ENCODE measurements at places on chromosomes 7 and 10.

GRCh38 chr7:150404172-150404804 is 25.2 kb downstream of the ZNF775 start:
- DNase-seq: no peak

DNA sequence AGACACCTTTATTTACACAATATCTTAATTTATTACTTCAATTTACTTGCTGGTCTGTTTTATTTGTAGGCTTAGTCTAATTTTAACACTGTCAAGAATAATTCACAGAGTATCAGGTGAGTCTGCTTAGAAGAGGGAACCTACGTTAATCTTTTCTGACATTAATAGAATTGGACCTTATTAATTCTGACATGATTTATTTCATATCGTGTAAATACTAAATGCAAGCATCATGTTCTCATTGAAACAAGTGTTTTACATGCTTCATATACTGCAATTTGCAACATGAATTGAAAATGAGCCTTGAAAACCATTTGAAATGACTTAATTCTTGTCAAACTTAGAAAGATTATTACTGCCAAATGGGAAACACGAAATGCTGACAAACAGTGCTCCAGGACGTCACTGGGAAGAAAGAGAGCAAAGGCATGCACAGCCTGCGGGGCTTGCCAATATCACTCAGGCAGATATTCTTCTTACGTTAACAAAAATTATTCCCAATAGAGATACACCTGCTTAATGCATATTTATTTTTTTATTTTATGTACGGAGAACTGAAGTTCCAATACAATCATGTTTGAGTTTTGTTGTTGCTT is 282.0 kb upstream of the AKR1E2 start:
- DNase-seq: no peak

- no peak for DNase-seq
These were observed 65.1 kb upstream of the EBF3 start for GRCh38 chr10:130029209-130029608.

GRCh38 chr10:2620827-2621521 is 446.4 kb upstream of the PFKP start:
- DNase-seq: no peak

GRCh38 chr10:82213784-82214183 is 338.8 kb downstream of the NRG3 start:
- DNase-seq: no peak

- DNase-seq: no peak
These were observed at the start of gene PAX2 for GRCh38 chr10:100744987-100745881. PAX2 (plus strand) TSS chr10:100745582; CDS start chr10:100746261, 679 bp downstream.

DNA sequence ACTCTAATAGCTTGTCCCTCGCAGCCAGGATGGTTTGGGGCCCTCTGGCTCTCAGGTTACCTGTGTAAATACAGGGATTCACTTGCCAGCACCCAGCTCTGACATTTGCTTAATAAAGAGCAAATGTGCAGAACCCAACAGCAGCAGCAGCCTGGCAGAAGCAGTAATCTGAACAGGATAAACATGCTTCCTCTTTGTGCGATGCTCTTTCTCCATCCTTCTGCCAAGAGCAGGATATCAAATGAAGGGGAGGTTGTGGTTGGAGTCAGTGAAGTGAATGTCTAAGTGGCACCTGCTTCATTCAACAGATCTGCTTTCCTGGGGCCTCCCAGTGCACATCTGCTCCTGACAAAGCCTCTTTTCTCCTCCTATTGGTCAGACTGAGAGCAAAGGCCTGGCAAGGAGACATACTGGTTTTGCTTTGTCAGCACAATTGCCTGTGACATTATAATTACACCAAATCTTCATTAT is 130.3 kb downstream of the NRF1 start:
- no peak for DNase-seq

DNA sequence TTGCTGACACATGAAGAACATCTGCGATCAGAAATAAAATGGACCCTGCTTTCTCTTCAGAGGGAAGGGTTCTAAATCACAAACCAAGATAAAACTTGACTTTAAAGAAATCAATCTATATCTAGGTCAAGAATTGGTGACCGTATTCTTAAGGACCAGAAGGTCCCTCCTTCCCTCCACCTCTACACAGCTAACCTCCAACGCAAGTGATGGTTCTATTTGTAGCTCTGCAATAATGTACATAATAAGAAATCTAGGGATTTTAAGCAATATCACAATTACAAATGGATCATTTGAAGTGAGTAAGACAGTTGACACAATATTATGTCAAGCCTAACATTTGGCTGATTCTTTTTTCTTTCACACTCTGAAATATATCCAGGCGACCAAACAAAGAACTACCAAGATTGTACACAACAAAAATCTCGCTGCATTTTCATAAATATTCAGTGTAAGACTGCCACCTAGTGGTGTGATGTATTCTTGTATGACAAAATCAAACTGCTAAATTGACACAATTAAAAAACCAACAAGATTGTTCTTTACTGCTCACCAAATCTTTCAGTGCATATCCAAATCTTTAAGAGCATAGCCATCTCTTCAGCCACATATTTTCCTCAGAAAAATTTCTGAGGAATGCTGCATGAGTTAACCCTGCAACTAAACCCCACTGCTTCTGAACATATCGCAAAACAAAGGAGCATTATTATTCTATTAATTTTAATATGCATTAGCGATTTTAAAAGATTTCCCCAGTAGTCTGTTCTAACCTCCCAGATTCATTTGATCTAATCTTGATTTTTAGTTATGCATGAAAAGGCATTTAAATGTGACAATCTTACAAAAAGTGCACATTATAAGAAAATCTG is 44.5 kb downstream of the ICA1 start:
- DNase-seq: peak; percentile 65

DNA sequence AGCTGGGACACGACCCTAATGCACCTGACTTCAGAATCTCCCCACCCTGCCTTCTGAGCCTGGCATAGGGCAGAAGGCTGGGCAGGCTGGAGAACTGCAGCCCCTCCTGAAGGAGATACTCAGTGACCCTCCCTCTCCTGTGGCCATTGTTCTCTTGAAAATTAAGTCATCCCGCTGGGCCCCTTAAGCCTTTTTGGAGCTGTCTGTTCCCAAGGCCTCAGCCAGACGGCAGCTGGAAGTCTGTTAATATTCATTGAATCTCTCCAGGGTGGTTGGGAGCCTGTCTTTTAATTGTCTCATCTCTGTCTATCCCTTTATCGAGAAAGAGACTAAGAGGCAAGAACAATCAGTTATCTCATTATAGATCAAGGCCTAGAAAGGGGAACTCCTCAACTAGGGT is 118.1 kb upstream of the PCBD1 start:
- DNase-seq: no peak

DNA sequence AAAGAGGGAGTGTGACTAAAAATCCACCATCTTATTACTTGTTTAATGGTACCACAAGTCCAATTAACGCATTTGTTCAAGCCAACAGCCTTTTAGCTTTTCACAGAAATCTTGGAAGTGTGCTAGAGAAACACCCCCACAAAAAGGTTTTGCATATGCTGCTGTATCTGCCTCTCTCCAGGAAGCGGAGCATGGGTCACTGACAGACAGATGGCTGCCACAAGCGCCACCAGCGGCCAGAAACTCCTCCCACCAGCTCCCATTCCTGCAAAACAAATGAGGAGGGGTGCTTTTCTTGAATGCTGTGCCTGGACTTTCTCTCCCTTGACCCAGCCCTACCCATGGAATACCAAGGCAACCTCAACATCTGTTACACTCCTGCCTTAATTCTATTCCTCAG is 176.3 kb upstream of the LRGUK start:
- DNase-seq: no peak

- no peak for DNase-seq
These were observed 32.0 kb downstream of the PCDH15 start for GRCh38 chr10:54769051-54769450.

- DNase-seq: no peak
These were observed 98.0 kb downstream of the KCND2 start for GRCh38 chr7:120370954-120371353.

DNA sequence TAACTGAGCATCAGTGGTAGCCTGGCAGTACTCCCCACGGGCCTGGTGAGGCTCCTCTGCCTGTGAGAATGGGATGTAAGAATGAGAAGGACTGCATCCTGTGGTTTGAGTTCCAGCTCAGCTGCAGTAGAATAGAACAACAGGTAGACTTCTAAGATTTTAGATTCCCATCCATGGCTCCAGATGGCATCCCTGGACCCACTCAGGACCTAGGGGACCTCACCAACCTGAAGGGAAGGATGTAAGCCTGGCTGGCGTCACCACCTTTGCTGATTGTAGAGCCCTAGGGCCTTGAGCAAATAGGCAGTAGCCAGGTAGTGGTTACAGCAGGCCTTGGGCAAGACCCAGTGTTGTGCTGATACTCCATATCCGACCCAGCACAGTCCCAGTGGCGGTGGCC is 9.6 kb upstream of the AOC1 start:
- no peak for DNase-seq

All from inflammatory macrophage (primary cell).